GM18507 (cell line): ENCODE measurements at places on chromosomes 11 and 22.

DNA sequence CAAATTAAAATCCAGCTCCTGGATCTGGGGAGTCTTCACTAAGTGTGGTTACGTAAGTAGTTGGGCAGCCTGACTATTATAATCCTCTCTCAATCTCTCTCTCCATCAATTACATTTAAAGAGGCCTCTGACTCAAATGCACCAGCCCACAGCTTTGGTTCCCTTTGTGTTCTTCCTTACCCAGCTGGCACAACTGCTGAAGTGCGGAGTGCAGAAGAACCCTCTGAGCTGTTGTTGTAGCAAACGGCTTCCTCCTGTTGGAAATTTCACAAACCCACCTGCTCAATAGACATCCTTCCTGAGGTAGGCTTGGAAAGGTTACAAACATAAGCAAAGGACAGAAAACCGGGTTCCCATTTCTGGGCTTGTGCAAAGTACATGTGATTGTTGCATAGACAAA, 17.0 kb upstream of the SORL1 start:
- no peak for DNase-seq

- DNase-seq, result no peak
These were observed 153.2 kb upstream of the NARS2 start for GRCh38 chr11:78727816-78728215.

GRCh38 chr22:43455846-43456245, 44.0 kb downstream of the MPPED1 start:
- no peak for DNase-seq

- DNase-seq, result peak; percentile 66
These were observed 27.8 kb upstream of the PPARA start for GRCh38 chr22:46122511-46122971.

DNA sequence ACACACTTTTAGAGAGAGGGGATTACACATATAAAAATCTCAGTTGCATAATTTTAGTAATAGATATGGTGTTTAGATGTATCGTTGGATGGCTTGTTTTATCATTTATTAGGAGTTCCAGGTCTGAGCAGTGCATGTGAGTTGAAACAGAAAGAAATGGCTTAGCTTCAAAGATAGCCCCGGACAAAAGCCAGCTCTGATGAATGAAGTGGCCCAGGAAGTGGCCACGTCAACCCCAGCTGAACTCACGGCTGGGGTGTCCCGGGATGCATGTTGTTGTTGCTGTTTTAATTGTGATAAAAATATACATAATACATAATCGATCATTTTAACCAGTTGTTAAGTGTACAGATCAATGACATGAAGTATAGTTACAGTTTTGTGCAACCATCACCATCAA, 1513.6 kb downstream of the BRD1 start:
- DNase-seq, result no peak

DNA sequence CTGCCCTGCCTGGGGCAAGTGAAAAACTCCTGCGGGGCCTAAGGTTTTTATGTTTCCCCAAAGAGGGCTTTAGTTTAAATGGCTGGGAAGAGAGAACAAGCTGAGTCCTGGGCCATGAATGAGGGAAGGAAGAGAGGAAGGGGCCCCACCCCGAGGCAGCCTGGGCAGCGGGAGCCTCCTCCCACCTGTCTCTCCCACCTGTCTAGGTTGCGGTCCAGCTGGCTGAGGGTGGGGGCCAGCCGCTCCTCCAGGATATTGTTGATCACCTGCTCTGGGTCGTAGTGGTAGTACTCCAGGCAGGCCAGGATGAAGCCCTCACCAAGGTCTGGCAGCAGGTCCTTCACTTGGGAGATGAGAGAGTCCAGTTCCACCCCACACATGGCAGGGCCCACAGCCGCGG, 34.6 kb downstream of the UQCR10 start:
- no peak for DNase-seq

DNA sequence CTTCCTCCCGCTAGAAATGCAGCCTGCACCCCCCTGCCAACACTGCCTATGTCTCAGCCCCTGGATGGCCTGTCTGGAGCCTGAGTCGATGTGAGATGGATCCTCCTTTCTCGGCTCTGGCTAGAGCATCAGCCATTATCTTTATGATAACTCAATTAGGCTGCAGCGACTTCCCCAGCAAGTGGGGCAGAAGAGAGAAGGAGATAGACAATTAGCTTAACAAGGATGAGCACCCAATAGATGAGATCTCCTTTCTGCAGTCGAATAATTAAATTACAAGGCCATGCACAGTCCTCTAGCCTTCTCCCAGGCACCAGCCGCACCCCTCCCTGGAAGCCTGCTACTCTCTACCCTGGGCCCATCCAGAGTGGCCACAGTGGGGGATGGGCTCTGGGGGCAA, 179.3 kb downstream of the CEP164 start:
- no peak for DNase-seq

- DNase-seq, result no peak
These were observed 12.0 kb upstream of the SESN3 start for GRCh38 chr11:95242845-95243605.

- DNase-seq, result no peak
These were observed 107.6 kb downstream of the MED15 start for GRCh38 chr22:20615021-20615420.

- DNase-seq, result no peak
These were observed 36.5 kb downstream of the POU2AF3 start for GRCh38 chr11:111334532-111335502.

- no peak for DNase-seq
These were observed 118.5 kb upstream of the LDLRAD3 start for GRCh38 chr11:35825386-35825785.

- DNase-seq, result no peak
These were observed 16.6 kb downstream of the IL10RA start for GRCh38 chr11:118002541-118003423.

DNA sequence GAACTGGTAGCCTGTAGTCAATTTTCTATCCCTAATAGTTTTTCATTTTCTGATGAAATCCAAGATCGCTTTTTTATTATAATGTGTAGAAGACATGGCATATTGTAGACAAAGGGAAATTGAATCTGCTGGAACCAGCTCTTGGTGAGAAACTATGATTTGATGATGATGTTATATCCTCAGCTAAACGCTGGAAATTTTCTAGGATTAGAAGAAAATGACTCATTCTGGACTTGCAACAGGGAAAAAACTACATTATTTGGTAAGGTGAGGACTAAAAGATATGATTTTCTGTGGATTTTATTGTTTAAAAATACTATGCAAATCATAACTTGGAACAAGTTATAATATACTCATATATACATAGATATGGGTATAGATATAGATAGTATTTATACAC, 14.1 kb upstream of the PGM2L1 start:
- no peak for DNase-seq

GRCh38 chr11:19705936-19706335, 6.7 kb upstream of the NAV2 start:
- DNase-seq, result no peak

- peak; percentile 78 for DNase-seq
These were observed at the start of gene CCDC88B for GRCh38 chr11:64339754-64340408. CCDC88B (plus strand) TSS chr11:64340204; CDS start chr11:64340267, 63 bp downstream.

- no peak for DNase-seq
These were observed 5.7 kb downstream of the LRFN4 start for GRCh38 chr11:66862559-66863037.

- DNase-seq, result no peak
These were observed 2.5 kb upstream of the RCN1 start for GRCh38 chr11:32088117-32088941.

DNA sequence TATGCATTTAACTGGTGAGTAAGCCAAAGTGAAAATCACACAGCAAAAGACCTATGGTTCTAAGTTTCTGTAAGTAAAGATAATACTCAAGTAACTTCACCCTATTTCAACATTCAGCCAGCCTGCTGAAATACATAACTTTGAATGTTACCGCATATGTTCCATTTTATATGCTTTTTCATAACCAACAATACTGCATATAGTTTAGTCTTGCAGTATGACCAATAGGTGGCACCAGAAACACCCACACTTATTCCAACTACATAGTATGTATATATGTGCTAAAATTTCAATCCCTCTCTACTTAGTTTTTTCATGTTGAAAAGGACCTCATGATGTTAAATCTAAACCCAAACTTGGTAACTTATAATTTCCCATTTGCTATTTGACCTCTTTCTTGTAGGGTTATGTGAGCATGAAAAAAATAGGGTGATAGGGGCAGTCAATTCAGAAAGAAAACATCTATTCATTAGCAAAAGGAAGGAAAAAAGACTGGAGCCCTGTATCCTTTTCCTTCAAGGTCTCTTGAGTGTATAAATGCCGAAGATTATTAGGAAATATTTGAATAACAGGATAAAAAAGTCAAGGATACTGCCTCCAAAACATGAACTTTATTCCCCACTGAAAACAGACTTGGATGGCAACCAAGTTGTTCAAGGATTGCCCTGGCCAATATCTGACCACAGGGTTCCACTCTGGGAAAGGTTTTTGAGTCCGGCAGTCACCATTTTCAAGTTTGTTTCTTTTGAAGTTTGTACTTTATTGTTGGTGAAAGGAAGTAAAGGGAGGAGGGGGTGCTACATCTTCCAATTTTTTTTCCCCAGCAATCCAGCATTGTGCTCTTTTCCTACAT, 23.8 kb upstream of the FZD4 start:
- no peak for DNase-seq

DNA sequence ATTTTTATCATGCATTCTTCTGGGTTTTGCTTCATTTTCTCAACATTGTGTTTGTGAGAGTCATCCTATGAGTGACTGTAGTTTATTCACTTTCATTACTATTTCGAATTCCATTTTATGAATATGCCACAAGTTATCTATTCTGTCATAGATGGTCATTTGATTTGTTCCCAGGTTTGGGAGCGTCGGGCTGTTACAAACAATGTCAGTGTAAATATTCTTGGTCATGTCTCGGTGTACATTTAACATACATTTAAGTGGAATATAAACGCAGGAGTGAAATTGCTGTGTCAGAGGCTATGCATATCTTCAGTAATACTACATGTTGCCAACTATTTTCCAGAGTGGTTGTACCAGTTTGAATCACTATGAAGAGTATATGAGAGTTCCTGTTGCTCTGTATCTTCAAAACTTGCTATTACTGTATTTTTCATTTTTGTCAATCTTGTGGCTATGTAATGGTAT, 2.4 kb downstream of the TRIM44 start:
- no peak for DNase-seq

GRCh38 chr11:10725907-10726253, 25.2 kb upstream of the CTR9 start:
- no peak for DNase-seq

- DNase-seq, result no peak
These were observed 35.6 kb downstream of the FBLN1 start for GRCh38 chr22:45538281-45538680.

- no peak for DNase-seq
These were observed 109.4 kb upstream of the RCN1 start for GRCh38 chr11:31981457-31981856.

DNA sequence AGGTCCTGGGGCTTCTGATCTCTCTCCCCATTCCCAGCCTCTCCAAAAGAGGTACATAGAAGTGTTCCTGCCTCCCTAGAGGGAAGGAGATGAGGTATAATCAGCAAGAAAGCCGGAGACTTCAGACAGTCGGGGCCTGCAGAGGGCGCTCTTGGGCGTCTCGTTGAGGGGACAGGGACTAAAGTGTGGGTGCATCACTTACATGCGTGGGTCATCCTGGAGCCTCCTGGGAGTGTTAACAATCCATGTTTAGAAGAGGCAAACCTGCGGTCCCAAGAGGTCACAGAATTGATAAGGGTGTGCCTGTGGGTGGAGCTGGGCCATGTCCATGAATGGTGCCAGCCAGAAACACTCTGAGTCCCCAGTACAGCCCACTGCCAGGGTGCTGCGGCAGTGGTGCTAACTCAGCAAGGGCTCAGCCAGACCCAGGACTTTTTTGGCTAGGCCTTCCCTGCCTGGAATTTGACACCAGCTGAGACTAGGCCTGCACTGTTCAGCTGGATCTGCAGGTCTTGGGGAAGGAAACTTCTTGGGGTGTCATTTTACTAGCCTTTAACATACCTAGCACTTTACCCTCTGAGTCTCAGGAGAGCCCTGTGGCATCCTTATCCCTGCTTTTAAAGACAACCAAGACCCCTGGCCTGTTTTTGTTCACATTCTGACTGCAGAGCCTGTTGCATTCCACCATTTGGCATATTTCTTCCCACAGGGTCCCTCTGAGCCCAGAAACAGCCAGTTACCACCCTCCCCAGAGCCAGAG, 5.5 kb downstream of the YDJC start:
- DNase-seq, result no peak

DNA sequence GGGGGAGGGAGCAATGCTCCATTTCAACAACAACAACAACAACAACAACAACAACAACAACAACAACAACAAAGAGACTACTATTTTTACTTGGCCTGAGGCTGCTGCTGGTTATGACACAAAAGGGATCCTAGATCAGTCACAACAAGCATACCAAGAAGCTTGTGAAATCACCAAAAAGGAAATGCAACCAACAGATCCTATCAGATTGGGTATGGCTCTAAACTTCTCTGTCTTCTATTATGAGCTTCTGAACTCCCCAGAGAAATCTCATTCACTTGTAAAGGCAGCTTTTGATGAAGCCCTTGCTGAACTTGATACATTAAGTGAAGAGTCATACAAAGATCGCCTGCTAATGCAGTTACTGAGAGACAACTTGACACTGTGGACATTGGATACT, 10.5 kb upstream of the MS4A2 start:
- DNase-seq, result no peak
